ENCODE measurements at places on chromosomes 7 and 10.

DNA sequence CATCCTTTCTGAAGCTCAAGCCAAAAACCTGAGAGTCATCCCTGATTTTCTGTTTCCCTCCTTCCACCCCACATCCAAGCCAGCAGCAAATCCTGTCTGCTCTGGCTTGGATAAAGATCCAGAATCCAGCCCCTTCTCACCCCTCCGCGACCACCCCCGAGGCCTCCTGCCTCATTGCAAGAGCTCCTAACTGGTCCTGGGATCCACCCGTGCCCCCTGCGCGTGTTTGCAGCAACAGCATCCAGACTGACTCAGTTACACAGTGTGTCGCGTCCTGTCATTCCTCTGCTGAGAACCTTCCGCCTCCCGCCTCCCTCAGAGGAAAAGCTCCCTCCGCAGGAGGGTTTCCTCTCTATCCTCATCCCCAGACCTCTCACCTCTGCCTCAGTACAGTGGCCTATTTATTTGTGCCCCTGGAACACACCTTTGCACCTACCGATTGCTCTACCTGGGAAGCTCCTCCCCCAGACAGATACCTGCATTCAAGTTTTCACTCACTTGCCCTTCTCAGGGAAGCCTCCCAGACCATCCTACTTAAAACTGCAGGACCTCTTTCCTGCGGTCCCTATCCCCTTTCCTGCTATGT, 21.6 kb upstream of the GRID1 start:
- H3K27me3 ChIP-seq = peaks cover 63% of the 10 kb centered on the region
- H3K36me3 ChIP-seq = no peaks in the 10 kb centered on the region
- H3K4me3 ChIP-seq = no peak overlapping the region
- H3K4me1 ChIP-seq = no peaks in the 10 kb centered on the region

DNA sequence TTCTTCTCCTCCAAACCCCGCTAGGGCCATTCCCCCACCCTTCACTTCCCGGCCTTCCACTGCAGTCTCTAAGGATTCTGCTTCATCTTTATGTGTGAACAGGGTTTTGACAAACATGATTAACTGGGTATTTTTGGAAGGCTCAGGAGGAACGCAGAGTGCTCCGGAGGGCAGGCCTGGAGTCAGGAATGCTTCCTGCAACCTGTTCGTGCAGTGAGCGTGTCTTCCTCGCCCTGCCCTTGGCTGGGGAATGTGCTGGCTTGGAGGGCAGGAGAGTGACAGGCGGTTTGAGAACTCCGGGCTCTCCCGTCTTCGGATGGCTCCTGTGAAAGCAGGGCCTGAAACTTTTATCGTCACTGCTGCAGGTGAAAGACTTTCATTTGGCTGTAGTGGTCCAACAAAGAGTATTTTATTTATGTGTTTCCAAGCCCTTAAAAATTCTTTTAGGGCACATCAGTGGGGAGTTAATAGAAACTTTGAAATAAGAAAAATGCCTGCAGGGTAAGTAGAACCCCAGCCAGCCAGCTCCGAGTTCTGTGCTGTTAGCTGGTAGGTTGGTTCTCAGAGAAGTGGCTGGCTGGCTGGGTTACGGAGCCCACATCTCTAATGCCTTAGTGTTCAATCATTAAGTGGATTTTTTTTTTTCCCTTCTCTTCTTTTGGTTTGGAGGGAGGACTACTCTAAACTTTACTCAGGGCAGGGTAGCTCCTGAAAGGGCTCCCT, 51.0 kb downstream of the TCF7L2 start:
- peaks cover 23% of the 10 kb centered on the region for H3K4me1 ChIP-seq
- DNase-seq = no peak
- H3K27me3 ChIP-seq = no peaks in the 10 kb centered on the region
- H3K4me3 ChIP-seq = no peak overlapping the region
- H3K36me3 ChIP-seq = peaks cover 1% of the 10 kb centered on the region

GRCh38 chr7:132023466-132023865, 467.0 kb upstream of the PODXL start:
- no peak overlapping the region for H3K4me3 ChIP-seq
- peaks cover 2% of the 10 kb centered on the region for H3K4me1 ChIP-seq
- H3K27ac ChIP-seq = no peak overlapping the region

- no peaks in the 10 kb centered on the region for H3K36me3 ChIP-seq
- no peak overlapping the region for H3K27ac ChIP-seq
- no peak overlapping the region for H3K4me3 ChIP-seq
- no peaks in the 10 kb centered on the region for H3K27me3 ChIP-seq
- no peaks in the 10 kb centered on the region for H3K4me1 ChIP-seq
Observed at GRCh38 chr10:59586407-59586891, 123.2 kb downstream of the SLC16A9 start.

DNA sequence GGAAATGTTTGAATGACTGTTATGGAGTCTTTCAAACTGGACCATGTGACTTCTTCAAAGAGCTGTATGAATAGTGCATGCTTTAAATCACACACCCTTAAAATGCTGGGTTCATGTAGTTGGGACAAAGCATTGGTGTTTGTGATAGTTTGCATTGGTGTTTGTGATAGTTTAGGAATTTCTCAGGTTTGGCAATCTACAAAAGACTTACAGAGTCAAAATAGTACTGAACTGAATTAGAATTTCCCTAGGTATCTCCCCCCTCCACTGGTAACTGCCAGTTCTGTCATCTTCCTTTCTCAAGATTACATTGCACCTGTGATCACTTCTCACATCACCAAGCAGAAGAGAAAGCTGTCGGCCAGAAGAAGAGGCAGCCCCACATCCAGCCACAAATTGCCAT, 261.1 kb downstream of the GATA3 start:
- no peak overlapping the region for H3K27ac ChIP-seq
- H3K4me3 ChIP-seq = no peak overlapping the region
- no peaks in the 10 kb centered on the region for H3K27me3 ChIP-seq
- no peak for DNase-seq
- H3K36me3 ChIP-seq = no peaks in the 10 kb centered on the region
- H3K4me1 ChIP-seq = no peaks in the 10 kb centered on the region

- no peaks in the 10 kb centered on the region for H3K36me3 ChIP-seq
- peak overlapping the region; percentile 15 for H3K27ac ChIP-seq
- H3K4me3 ChIP-seq = no peak overlapping the region
- peak; percentile 21 for DNase-seq
- peaks cover 8% of the 10 kb centered on the region for H3K4me1 ChIP-seq
Observed at GRCh38 chr7:103764901-103765300, 224.6 kb downstream of the RELN start.

DNA sequence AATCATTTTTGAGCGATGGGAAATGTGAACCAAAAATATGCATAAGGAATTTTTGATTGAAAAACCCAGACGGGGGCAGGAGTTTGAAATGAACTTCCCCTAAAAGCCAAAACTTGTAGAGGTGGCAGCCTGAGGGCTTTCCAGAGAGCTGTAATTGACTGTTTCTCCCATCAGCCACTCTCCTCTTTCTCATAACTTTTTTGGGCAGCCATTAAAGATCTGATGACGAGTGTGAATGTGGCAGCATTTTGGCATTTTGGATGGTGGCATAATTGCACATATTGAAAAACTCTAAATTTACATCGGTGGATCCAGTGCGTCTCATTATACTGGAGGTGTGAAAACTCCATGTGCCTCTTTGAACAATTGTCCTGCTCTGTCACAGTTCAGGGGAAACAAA, 159.0 kb downstream of the CUX1 start:
- H3K27ac ChIP-seq = no peak overlapping the region
- peaks cover 4% of the 10 kb centered on the region for H3K4me1 ChIP-seq
- DNase-seq = no peak
- H3K36me3 ChIP-seq = no peaks in the 10 kb centered on the region
- no peaks in the 10 kb centered on the region for H3K27me3 ChIP-seq

DNA sequence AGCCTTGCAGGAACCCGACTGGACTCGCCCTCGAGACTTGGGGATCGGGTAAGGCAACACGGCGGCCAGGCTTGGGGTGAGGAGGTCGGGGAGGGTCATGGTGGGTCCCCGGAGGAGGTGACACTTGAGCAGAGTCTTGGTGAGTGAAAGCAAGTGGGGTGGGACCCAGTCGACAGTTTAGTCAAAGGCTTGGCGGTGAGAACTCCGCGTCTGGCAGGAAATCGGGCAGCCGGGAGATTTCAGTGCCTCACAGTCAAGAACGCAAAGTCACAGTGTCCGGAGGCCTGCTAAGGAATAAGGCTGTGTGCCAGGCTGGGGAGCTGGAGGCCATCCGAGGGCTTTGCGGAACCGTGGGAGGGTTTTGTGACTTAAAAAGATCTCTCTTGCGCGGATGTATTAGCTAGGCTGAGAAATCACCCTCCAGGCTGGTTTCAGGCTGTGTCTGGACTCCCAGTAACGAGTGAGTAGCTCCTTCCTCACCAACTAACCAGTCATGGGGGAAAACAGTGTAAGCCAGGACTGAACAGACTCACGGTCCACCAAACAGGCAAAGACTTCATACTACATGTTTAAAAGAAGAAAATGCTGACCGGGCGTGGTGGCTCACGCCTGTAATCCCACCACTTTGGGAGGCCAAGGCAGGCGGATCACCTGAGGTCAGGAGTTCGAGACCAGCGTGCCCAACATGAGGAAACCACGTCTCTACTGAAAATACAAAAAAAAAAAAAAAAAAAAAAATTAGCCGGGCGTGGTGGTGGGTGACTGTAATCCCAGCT, 613 bp downstream of the AP5Z1 start:
- no peaks in the 10 kb centered on the region for H3K27me3 ChIP-seq
- H3K4me3 ChIP-seq = peak overlapping the region; percentile 87
- H3K27ac ChIP-seq = no peak overlapping the region
- peaks cover 11% of the 10 kb centered on the region for H3K4me1 ChIP-seq
- no peak for DNase-seq

DNA sequence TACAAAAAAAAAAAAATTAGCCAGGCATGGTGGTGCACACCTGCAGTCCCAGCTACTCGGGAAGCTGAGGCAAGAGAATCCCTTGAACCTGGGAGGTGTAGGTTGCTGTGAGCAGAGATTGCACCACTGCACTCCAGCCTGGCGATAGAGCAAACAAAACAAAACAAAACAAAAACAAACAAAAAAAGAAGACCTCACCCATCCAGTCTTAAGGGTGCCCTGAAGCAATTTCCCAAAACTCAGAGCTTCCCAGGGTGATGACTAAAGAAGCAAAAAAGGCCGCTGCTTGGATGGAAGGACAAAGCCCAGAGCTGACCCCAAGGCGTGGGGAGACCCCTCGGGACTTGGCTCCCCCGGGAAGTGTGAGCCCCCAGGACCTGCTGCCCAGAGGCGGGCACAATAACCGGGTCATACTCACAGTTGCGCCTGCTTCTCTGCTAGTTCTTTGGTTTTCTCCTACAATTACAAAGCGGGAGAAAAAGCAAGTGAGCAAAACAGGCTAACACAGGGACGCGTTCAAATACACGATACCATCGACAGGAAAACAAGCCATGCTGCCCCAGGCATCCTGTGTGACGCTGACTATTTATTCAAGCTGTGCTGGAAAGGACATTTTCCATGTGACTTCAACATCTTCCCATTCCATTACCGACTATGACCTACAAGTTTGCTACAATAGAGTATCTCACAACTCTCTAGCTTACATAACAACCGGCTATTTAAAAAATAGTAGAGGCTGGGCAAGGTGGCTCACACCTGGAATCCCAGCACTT, 29.9 kb downstream of the PAPOLB start:
- DNase-seq = no peak
- H3K4me3 ChIP-seq = no peak overlapping the region
- H3K27ac ChIP-seq = no peak overlapping the region
- peaks cover 1% of the 10 kb centered on the region for H3K4me1 ChIP-seq
- no peaks in the 10 kb centered on the region for H3K27me3 ChIP-seq

- no peaks in the 10 kb centered on the region for H3K36me3 ChIP-seq
- H3K4me1 ChIP-seq = peaks cover 10% of the 10 kb centered on the region
- H3K27ac ChIP-seq = no peak overlapping the region
- no peaks in the 10 kb centered on the region for H3K27me3 ChIP-seq
- H3K4me3 ChIP-seq = no peak overlapping the region
Observed at GRCh38 chr7:2033586-2034135, 199.1 kb downstream of the MAD1L1 start.

DNA sequence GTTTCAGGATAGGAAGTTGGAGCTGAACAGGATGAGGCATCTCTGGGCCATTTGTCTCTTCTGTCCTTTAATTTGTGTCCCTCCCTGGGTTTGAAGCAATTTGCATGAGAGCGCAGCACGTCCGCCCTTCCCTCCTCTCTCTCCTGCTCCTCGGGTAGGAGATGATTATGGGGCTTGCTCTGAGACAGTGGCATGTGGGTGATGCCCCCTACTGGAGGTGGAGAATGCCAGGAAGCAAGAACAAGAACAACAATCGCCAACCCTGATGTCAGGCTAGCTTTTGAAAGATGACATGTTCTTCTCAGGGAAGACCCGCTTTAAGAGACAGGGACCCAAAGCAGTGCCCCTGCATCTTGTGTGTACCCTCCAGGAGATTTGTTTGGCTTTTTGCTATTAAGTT, 63.9 kb upstream of the LOXL4 start:
- H3K4me3 ChIP-seq = no peak overlapping the region
- no peak for DNase-seq
- no peaks in the 10 kb centered on the region for H3K27me3 ChIP-seq
- no peaks in the 10 kb centered on the region for H3K4me1 ChIP-seq
- no peak overlapping the region for H3K27ac ChIP-seq

DNA sequence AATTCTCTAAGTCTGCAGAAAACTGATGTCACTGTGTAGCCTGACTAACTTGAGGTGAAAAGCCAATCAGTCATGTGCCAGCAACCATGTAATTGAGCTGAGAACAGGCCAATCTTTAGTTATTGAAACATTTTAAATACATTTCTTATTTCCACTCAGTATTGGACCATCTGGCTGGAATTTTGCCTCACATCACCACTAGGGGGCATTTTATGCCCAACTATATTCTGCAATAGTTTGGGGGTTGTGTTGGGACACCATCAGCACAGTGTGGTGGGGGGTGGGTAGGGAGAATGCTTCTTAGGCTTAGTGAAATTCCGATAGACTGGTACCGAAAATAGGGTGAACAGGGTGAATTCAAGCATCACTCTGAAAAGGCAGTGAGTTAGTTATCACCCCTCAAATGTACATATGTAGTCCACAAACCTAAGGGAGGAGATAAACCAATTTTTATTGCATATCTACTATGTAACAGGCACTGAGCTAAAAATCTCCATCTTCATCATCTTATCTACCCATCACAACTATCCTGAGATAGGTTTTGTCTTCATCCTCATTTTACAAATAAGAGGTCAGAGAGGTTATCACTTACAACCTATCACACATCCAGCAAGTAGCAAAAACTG, 17.8 kb downstream of the NPSR1 start:
- no peak overlapping the region for H3K27ac ChIP-seq
- DNase-seq = peak; percentile 20
- no peak overlapping the region for H3K4me3 ChIP-seq
- no peaks in the 10 kb centered on the region for H3K27me3 ChIP-seq
- H3K36me3 ChIP-seq = no peaks in the 10 kb centered on the region

All from neuronal stem cell (in vitro differentiated cells).